Stimulated activated CD4-positive, alpha-beta T cell treated with anti-CD3 and anti-CD28 coated beads, Interleukin-15, amount 100 ng/mL, for 48 hours (primary cell): ENCODE measurements at places on chromosomes 7 and 10.

- no peak for DNase-seq
Observed at GRCh38 chr10:558891-559766, 130.3 kb downstream of the DIP2C start.

- no peak for DNase-seq
Observed at GRCh38 chr7:43311694-43312093, 199.2 kb downstream of the HECW1 start.

DNA sequence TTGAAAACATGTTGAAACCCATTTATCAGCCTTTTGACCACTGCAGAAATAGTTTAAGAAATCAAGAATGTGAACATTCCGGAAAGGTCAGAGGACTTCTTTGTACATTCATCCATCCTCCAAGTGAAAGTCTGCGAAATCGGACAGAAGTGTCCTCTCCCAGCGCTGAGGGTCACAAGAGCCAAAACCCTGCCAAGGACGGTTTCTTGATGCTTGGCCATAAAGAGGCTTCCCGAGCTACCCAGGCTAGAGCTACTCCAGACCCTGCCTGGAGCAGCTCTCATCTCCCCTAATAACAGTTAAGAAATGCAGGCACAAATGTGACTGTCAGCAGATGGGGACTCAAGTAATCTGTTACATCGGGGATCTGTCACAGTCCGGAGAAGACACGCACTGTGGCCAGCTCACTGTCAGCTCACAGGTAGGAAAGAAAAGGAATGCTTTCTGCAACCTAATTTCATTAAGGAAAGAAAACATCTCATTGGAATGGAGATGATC, 4.5 kb upstream of the CYTH3 start:
- DNase-seq, result no peak

DNA sequence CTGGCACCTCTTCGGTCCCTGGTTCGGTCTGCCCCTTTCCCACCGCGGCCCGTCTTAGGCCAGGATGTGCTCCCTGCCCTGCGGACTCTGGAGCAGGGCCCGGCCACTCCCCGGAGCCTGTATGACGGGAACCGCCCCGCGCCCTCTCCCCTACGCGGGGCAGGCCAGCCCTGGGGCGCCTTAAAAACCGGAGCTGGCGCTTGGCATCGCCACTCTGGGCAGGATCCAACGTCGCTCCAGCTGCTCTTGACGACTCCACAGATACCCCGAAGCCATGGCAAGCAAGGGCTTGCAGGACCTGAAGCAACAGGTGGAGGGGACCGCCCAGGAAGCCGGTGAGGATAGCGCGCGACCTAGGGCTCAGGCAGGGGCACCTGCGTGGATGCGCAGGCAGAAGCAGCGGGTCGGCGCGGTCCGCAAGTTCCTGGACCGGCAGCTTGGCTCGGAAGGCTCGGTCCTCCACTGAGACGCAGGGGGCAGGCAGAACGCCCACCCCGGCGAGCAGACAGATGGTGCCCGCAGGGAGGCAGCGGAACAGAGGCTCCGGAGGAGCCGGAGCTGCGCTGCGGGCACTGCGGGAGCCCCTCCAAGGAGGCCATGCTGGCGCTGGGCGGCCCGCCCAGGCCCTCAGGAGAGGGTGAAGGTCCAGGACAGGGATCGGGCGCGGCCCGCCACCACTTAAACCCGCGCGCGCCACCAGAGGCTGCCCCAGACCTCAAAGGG, at the start of gene ADIRF:
Gene ADIRF (plus strand): TSS at position 212 of the 723 bp plus-strand sequence. CDS start 63 bp downstream, at position 275.
- DNase-seq, result no peak

- no peak for DNase-seq
Observed at GRCh38 chr10:126597211-126597610, 73.3 kb downstream of the C10orf90 start.

DNA sequence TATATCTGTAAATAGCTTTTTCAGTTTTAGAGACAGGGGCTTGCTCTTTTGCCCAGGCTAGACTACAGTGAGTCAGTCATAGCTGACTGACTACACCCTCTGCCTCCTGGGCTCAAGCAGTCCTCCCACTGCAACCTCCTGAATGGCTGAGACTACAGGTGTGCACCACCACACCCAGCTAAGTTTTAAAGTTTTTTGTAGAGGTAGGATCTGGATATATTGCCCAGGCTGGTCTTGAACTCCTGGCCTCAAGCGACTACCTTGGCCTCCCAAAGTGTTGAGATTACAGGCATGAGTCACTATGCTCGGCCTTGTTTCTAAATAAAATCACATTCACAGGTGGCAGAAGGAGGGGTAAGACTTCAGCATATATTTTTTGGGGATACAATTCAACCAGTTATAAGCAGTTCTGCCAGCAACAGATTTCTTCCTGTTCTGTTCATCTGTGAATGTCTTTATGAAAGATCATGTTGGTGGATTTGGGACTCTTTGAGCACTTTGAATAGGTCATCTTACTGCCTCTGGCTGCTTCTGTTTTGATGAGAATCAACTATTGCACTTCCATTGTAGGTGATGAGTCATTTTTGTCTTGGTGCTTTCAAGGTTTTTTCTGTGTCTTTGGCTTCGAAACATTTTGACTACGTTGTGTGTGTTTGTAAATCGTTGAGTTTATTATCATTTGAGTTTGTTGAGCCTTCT, 15.7 kb downstream of the RBM33 start:
- DNase-seq, result no peak

DNA sequence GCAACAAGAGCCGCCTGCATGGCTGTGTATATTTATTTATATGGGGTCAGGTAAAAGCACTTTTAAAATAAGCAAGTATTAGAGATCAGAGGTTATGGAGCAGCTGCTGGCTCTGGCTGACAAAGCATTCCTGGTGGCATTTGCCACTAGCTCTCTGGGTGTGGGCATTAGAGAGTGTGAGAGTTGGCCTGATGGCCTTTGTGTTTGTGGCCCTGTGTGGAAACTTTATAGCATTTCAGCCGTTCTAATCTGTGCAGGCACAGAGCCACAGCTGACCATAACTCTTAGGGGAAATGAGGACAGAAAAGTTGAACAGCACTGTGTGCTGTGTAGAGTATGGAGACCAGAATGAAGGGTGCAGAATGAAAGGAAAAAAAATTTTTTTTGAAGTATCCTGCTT, 118.9 kb downstream of the AUTS2 start:
- DNase-seq, result no peak

DNA sequence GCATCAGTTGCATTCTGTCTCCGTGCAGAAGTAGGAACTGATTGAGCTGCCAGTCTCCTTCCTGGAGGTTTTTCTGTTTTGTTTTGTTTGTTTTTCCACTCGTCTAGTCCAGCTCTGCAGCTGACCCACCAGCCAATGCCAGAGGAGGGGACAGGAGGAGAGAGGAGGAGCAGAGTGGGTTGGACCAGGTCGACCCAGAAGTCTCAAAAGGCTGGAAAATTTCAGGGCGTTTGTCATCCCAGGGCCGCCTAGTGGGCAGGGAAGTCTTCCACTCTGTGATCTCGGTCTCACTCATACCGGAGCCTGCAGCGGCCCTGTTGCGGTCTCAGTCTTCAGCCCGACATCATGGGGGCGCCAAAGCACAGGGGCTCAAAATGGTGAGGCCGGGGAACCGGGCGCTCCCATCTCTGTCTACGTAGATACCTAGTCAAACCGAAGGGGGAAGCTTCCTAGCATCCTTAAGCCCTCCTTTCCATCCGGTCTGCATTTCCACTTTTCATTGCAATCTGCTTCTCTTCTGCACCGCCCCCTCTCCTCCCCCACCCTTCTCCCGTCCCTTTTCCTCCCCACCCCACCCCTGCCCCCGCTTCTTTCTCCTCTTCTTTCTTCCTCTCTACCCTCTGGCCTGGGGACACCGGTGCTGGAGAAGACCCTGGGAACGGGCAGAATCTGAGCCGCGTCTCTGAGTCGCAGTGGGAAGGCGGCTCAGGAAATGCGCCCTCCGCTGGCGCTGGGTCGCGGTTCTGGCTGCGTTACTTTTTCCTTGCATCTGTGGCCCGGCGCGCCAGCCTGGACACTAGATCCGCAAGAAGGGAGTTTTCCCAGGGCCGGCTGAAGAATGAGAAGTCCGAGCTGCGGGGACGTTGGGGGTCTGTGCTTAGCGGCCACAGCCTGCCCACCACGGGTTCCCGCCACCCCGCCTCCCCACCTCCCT, 16.2 kb upstream of the PAX2 start:
- no peak for DNase-seq

- DNase-seq, result no peak
Observed at GRCh38 chr10:117339979-117340378, 35.3 kb downstream of the PDZD8 start.

GRCh38 chr10:51103554-51104217, 29.4 kb downstream of the PRKG1 start:
- no peak for DNase-seq

- no peak for DNase-seq
Observed at GRCh38 chr7:69883399-69883891, 285.2 kb downstream of the AUTS2 start.

- peak; percentile 39 for DNase-seq
Observed at GRCh38 chr7:106736508-106737201, 75.7 kb upstream of the CCDC71L start.

DNA sequence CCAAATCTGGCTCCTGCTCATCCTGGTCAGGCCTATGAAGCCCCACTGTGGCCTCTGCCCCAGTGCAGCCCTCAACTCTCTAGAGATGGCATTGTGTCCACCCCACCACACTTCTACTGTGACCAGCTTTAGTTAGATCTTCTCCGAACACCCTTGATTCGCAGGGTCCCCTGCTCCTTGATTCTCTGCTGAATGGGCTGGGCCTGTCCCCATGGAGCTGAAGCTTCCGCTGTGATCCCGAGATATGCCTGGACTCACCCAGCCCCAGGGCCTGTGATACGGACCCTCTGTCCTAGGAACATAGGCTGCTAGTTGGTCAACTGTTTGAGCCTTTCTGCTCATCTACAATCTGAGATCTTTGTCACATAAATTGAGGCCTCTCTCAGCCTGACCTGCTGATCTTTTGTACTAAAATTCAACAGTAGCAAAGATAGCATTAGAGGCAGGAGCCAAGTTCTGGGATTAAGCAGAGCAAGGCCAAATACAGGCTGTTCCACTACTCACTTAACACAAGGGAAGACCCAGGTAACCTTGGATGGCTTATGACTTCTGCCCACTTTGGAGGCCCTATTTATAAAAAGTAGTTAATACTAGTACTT, 6.5 kb upstream of the PPIF start:
- DNase-seq, result no peak

GRCh38 chr7:2805213-2805944, 38.7 kb downstream of the GNA12 start:
- no peak for DNase-seq

DNA sequence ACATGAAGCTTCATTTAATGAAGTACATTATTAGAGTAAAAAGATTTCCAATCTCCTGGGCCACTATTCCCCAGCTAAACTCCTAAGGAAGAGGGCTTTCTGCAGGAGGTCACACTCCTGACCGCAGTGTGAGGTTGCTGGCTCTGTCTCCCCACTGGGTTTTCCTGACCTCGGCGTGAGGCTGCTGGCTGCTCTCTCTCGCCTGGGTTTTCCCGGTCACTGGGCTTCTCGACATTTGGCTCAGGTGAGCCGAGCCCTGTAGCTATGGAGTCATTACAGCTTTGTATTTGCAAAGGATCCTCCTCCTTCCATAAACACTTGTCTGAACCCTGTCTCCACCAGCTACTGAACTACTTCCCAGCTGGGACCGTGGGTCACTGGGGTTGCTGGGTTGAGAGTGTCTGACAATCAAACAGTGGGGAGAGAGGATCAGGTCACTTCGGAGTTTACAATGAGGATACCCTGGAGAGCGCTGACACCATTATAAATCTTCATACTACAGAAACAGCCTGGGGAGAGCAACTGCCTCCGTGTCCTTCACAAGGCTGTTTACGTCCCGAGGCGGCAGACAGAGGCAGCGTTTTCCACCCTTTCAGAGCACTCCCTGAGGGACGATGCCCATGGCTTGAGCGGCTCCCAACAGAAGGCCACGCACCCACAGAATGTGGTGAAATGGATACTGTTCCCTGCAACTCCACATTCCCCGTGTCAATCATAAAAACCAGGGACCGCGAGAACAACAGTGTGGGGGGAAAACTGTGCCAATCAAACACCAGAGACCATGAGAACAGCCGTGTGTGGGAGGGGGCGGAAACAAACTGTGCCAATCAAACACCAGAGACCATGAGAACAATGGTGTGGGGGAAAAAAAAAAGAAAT, 226.2 kb downstream of the ZMYND11 start:
- no peak for DNase-seq

DNA sequence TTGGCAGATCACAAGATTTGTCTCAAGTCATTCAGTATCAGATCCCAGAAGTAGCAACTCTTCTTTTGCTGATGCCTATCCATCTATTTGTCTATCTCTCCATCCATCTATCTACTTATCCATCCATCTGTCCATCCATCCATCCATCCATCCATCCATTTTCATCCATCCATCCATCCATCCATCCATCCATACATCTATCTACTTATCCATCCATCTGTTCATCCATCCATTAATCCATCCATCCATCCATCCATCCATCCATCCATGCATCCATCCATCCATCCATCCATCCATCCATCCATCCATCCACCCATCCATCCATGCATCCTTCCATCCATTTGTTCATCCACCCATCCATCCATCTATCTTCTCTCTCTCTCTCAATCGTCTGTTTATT, 142.7 kb downstream of the PFKFB3 start:
- DNase-seq, result no peak

DNA sequence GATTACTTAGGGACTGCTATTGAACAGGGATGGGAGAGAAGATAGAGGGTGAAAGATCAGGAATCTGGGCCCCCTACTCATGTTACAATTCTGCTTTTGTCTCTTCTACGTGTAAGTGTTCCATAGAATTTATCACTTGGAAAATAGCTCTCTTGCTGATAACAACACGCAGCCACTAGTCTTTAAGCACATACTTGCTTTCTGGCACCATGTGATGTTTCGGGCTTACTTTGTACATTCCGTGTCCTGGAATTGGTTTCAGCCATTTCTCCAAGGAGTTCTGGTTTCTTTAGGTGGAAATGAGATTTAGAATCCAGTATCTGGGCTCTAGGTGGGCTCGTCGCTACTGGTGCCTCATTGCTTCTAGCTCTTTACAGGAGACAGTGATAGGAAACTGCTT, 59.7 kb downstream of the TFAM start:
- no peak for DNase-seq

DNA sequence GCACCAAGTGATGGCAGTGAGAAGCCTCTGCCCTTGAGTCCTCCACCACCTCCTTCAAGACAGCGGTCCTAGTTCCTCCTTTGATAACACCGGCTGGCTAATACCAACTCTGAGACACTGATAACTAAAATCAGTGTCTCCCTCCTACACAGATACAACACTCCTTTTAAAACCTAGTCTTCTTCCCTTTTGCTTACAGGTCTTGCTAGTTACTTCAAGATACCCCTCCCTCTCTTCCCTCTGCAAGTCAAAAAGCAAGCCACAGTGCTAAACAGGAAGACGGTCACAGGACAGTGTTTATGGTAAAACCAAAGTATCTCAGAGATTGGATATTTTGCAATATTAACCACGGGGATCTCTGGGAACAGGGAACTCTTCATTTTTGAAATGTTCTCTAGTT, 4.6 kb downstream of the AKR1B1 start:
- DNase-seq, result no peak

- DNase-seq, result no peak
Observed at GRCh38 chr10:114766470-114766869, 55.1 kb upstream of the FHIP2A start.

GRCh38 chr10:62707810-62708209, 96.7 kb upstream of the ADO start:
- no peak for DNase-seq

GRCh38 chr7:17104419-17104818, 194.0 kb upstream of the AHR start:
- DNase-seq, result no peak

- DNase-seq, result no peak
Observed at GRCh38 chr10:782751-783648, 93.5 kb upstream of the DIP2C start.

- DNase-seq, result no peak
Observed at GRCh38 chr10:61188691-61189090, 244.7 kb upstream of the RHOBTB1 start.

- no peak for DNase-seq
Observed at GRCh38 chr10:8533462-8533861, 479.0 kb downstream of the GATA3 start.
